ENCODE measurements at places on chromosomes 1 and 21. TPM values are rescaled to one million over a fixed set of nuclear protein-coding genes. Genes with fewer than 3 reads are reported as not detected.

Gene DTL
- total RNA-seq = 1.1 TPM

- DNase-seq = no peak
Observed at GRCh38 chr1:50570066-50570468, 146.8 kb upstream of the DMRTA2 start.

Gene RASSF5
- total RNA-seq = 102 TPM

DNA sequence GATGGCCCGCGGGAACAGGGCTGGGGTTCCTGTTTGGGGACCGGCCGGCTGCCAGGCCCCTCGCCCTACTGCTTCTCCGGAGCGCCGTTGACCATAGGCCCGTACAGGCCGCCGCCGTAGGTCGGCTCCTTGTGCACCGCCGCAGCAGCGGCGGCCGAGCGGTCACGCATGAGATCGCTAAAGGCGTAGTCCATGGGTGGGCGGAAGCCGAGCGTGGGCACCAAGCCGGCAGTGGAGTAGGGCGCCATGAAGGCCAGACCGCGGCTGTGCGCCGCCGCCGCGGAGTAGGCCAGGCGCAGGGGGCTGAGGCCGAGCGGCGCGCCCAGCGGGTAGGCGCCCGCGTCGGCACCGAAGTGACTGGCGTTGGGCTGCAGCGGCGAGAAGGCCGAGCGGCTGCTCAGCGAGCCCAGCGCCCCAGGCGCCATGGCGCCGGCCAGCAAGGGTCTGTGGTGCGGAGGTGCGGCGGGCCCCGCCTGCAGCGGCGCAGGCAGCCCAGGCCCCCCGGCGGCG, 4.6 kb downstream of the DMRTA2 start:
- no peak for DNase-seq

GRCh38 chr1:229159668-229160544, 111.0 kb upstream of the RAB4A start:
- DNase-seq = no peak

GRCh38 chr1:46081619-46082018, 50.8 kb downstream of the PIK3R3 start:
- no peak for DNase-seq

Gene CCDC185
- total RNA-seq = not detected

DNA sequence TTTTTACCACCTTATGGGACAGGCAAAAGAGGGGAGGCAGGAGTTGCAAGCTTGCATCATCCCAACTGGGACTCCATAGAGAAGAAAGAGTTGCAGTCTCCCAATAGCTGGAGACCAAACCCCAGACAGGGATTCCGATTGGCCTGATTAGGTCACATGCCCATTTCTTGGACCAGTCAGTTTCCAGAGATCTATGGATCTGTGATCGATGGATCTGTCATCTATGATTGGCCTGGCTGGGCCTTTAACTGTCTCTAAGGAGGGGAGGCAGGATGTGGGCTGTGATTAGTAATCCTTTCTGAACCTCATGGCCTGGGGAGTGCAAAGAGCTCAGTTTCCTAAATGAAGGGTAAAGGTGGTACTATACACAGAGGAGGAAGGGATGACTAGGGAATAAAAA, 252.1 kb downstream of the MATN1 start:
- no peak for DNase-seq

DNA sequence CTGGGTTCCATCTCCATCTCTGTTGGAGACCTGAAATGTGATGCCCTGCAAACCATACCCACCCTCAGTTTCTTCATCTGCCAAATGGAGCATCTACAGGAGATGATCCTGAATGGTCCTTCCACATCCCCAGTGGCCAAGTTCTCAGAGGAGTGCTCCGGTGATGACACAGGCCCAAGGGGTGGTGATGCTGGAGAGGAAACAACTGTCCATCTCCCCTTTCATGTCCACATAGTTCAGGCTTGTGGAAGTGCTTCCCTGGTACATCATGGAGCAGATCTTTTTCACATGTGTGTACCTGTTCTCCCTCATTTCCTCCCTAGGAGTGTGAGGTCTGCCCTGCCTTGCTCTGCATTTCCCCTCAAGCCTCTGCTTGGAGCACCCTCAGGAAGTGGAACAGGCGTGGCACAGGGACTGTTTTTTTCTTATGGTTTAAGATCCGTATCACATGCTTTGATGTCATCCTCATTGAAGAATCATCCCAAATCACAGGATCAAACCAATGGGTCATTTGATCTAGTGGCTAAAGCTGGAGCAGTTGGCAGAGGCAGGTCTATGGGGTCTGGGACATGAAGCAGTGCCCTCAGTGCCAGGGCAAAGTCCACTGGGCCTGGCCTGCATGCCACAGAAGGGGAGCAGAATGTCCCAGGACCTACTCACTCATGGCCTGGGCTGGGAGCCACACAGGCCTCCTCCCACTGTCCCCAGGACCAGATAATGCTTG, 8.2 kb upstream of the TRIM63 start:
- no peak for DNase-seq

Gene RGSL1
- not detected for total RNA-seq

- no peak for DNase-seq
Observed at GRCh38 chr1:198889101-198889500, 250.3 kb downstream of the PTPRC start.

Gene OPRD1
- not detected for total RNA-seq

DNA sequence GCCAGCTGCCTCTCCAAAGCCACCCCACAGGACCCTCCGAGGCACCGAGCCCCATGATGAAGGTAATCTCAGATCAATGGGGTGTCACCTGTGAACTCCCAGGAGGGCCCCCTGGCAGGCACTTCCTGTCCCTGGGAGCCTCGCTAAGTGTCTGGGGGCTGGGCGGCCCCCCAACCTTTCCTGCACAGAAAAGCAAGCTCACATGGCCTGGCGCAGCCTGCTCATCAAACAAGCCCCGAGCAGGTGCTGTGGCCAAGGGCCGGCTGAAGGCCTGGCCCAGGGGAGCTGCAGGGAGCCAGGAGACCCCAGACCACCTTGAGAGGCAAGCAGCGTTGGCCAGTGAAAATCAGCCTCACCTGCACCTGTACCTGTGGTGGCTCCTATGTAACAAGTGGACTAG, 2.9 kb downstream of the RIPK4 start:
- DNase-seq = no peak

- DNase-seq = no peak
Observed at GRCh38 chr1:12530462-12531178, 87.4 kb downstream of the DHRS3 start.
